ENCODE measurements at places on chromosomes 3 and 15.

GRCh38 chr3:172046268-172046915, 7.0 kb downstream of the FNDC3B start:
- DNase-seq, result no peak

DNA sequence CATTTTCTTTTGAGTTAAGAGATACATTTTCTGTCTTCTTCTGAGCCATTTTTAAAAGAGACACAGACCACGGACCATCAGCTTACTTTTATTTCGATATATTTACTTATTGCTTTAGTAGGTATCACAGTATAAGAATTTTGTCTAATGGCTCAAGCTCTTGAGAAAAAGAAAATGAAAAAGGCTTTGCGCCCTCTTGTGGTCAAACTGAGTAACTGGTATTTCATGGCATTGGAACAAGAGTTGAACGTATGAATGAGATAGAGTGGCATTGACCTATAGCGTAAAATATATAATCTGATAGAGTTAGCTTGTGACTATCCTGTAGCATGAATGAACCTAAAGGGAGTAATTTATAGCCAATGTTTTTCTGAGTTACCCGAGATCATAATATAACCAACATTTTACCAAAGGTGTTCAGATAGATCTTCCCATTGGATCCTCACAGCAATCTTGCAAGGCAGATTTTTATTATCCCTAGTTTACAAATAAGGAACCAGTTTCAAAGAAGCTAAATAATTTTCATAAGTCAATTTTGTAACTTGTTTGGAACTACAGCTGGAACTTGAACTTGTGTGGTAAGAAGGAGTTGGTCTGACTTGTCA, 154.6 kb downstream of the POLR2M start:
- peak; percentile 13 for DNase-seq

DNA sequence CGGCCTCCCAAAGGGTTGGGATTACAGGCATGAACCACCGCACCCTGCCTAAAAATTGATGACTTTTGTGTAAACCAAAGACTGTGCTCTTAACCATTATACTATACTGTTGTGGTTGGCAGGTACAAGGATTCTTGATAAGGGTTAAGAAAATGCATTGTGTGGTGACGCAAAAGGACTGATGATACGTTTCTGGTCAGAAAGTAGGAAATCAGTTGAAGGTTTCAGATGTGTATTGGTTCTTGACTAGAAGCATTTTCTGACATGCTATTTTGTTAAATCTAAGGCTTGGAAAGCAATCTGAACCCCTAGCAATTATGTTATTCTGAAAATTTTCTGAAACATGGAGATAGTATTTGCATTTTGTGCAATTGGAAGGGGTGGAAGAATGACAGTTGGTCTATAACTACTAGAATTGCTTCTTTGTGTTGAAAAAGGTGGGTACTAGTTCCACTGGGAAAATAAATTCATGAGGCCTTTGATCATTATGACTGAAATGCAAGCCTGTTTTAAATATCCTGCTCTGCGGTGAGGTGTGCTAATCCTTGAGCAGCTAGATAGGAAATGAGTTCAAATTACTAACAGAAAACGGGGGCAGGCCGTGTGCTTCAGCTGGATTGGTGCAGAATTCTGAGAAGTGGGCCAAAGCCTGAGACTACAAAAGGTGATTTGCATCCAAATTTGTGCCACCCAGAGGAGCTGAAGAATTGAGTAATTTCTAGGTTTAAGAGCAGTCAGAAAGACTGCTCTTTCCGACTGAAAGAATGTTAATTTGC, 66.0 kb upstream of the LRRFIP2 start:
- no peak for DNase-seq

- DNase-seq, result no peak
Observed at GRCh38 chr3:157101486-157101885, 58.5 kb downstream of the CCNL1 start.

GRCh38 chr15:41032079-41032328, 78.7 kb downstream of the CHAC1 start:
- DNase-seq, result no peak

GRCh38 chr3:193737191-193737751, 144.3 kb downstream of the OPA1 start:
- no peak for DNase-seq

DNA sequence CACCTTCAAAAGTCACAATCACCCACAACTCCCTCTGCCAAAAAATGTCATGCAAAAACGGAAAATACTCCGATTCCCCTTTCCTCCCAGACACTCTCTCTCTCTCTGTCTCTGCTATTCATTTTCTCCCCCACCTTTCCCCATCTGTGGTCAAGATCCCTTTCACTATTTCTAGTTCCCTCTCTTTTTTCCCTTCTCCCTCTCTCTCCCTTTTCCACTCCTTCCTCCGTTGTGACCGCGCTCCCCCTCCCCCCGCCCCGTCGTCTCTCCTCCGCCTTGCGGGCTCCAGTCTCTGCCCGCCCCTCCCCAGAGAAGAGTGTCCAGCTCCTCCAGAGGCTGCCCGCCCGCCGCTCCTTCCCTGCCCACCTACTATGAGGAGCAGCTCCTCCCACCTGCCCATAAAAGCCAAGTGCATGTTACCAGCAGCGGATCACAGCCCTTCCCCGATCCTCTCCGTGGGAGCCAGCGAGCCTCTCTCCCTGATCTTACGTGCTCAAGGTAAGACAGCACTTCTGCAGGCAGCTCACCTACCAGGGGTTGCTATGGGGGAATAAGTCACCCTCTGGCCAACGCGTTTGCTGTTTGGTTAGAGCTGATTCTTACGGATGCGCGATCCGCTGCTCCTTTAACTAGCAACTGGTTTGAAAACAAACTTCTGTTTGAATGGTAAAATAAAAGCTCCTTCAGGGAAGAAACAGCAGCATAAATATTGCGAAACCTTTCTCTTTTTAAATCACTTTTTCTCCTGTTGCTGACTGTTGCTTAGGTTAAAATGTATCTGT, at the start of gene COL8A1:
TSS of gene COL8A1 (plus strand) at position 428 of the 782 bp plus-strand sequence. CDS start 152,089 bp downstream, outside the sequence.
- no peak for DNase-seq

DNA sequence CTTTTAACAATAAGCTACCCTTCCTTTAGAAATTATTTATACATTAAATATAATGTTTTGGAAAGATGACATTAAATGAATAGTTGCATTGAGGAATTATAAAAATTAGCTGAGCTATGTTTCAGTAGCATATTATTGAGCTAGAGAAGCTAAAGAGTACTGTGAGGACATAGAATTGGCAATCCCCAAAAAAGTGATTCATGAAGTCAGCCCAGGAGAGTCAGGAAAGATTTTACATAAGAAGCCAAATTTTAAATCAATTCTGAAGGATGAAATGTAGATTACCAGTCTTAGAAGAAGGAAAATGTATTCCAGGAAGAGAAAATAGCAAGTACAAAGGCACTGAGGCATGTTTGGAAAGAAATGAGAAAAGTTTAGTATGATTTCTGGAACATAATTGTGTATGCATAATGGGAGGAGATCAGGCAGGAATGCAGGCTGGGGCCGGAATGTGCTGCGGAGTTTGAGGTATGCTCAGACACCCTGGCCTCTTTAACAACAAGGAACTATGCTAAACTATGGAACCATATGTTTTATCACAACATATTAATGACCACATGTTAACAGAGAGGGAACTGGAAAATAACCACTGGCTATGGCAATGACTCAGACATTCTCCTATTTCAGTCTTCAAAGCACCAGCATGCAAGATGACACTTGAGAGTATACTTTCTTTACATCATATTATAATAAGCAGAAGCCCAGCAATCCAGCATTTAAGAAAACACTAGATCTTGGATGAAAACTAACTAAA, 103.3 kb upstream of the COL8A1 start:
- DNase-seq, result no peak

GRCh38 chr15:27855137-27855536, 244.0 kb downstream of the OCA2 start:
- DNase-seq, result no peak

GRCh38 chr3:190436331-190436730, 13.4 kb downstream of the TMEM207 start:
- no peak for DNase-seq

GRCh38 chr15:78243491-78243941, 9.2 kb upstream of the ACSBG1 start:
- DNase-seq, result no peak
